ENCODE measurements at places on chromosomes 12 and 14.

DNA sequence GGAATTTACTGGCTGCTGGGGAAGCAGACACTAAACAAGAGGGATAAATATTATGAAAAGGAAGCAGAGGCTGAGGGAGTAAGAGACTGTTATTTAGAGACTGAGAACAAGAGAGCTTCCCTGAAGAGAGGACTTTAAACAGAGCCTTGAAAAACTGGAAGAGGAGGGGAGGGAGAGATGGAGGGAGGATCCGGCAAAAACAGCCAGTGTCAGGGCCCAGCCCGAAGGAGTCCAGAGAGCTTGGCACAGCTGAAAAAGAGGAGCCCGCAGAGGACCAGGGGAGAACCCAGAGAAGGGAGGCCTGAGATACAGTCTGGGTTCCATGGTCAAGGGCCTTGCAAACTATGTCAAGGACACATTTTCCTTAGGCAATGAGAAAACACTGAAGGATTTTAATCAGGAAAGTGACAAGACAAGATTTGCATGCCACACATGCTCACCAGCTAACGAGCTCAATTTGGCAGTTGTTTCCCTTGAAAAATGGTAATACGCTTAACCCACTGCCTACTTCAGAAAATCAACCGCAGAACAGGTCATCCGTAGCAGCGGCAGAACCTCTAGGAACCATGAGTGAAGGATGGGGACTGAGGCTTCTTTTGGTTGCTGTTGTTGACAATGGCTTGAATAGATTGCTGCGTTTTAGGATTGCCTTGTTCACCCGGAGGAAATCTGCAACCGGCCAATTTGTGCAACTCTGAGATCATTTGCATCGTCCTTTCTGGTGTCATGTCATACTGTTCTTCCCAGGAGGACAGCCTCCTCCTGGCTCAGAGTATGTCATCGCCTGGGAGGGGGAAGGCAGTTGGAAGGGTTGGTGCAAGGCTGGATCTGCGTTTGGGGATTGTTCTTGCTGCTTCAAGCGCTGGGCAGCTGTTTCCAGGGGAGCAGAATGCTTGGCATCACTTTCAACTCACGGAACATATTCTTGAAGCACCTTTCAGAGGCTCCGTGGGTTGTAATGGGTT, 108.2 kb downstream of the PRMT8 start:
- DNase-seq, result no peak

DNA sequence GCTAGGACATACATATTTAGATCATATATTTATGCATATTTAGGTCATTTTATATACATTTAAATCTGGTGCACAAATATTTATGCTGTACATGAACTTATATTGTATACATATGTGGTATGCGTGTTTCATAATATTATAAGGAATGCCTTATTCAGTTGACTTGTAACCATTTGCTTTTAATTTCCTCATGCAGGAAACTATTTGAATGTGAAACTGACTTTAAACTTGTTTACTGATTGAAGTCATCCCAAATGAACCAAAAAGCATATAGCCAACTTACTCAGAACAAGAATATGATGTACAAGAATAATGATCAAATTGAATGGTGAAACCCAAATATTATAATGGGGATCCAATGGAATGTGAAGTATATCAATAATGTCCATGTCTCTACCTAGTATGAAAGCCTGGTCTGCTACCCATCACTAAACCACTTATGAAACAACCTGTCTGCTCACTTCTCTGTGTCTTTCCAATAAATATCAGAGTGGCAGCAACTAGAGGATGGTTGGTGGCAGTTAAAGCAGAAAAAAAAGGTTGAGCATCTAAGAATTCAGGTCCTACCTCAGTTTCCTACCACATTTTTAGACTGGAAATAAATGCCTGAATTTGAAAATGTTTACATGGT, 38.3 kb downstream of the RPS6KA5 start:
- no peak for DNase-seq

- no peak for DNase-seq
These were observed 27.9 kb downstream of the TMCC3 start for GRCh38 chr12:94622475-94622874.

- no peak for DNase-seq
These were observed 480.8 kb downstream of the RMST start for GRCh38 chr12:97943359-97943758.

- no peak for DNase-seq
These were observed 41.4 kb upstream of the NUDT4 start for GRCh38 chr12:93336291-93336741.

DNA sequence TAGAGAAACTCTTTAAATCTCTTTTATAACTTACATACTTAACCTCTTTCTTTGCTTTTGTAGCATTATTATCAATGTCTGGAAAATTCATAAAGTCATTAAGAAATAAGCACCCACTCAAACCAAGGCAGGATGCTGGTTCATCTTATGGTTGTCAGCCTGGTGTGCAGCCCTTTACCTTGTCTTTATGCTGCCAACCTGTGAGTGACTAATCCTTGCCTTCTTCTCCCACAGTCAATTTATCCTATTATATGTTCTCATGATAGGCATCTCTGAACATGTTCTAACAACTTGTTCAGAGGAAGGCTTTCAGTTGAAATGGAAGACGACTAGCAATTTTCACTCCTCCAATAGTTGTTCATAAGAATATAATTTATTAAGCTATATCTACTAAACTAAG, 186.9 kb upstream of the CAND1 start:
- DNase-seq, result no peak

DNA sequence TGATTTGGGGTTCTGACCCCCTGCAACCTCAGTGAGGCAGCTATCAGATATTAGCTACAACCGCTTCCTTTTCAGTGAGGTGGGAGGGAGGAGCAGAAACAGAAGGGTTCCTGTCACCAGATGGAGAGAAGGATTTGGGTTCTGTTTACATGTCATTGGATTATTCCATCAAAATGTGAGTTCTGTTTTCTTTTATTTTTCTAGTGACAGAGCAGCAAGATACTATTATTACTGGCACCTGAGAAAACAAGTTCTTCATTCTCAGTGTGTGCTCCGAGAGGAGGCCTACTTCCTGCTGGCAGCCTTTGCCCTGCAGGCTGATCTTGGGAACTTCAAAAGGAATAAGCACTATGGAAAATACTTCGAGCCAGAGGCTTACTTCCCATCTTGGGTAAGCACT, 52.8 kb downstream of the FRMD6 start:
- DNase-seq, result no peak

Data from amygdala (tissue), 56 donors.